OCI-M1 (cell line): ENCODE measurements at places on chromosomes 1 and 21.
A peak's percentile ranks its signal among the peaks of the same experiment; 100 is the strongest.

GRCh38 chr1:184988506-184988905 is 14.2 kb upstream of the NIBAN1 start:
- DNase-seq, result no peak

- DNase-seq, result peak; percentile 83
These were observed 6.6 kb downstream of the LIN28A start for GRCh38 chr1:26417111-26417759.

DNA sequence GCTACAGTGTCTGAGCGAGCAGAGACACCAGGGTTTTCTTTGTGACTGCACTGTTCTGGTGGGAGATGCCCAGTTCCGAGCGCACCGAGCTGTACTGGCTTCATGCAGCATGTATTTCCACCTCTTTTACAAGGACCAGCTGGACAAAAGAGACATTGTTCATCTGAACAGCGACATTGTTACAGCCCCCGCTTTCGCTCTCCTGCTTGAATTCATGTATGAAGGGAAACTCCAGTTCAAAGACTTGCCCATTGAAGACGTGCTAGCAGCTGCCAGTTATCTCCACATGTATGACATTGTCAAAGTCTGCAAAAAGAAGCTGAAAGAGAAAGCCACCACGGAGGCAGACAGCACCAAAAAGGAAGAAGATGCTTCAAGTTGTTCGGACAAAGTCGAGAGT is 2.7 kb downstream of the ZBTB18 start:
- no peak for DNase-seq

DNA sequence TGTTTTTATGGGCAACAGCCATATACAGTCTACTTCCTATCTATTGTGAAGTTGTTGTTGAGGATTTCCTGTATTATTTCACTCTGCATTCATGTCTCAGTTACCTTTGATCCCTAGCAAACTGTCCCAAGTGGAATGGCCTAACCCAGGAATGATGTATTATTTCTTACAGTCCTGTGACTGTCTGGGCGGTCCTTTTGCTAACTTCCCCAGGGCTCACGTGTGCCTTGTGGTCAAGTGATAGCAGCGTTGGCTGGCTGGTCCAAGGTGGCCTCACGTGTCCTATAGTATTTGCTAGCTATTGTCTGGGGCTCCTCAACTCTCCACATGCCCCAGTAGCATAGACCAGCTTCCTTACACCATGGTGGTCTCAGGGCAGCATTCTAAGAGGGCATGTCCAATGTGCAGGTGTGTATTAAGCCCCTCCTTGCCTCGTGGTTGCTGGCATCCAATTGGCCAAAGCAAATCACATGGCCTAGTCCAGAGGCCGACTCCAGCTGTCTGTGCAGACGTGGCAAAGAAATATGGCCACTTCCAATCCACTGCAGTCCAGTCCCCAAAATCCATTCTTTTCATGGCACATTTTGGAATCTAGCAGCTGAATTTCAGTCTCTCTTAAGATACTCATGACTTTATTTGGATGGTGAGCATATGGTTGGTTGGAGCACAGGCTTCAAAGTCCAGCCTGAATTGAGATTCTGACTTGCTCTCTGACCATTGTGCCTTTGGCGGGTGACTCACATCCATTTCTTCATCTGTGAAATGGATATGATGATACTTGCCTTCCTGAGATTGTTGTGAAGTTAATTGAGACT is 94.1 kb downstream of the GALNT2 start:
- DNase-seq, result peak; percentile 90

GRCh38 chr1:37888022-37888700 is 28.8 kb upstream of the MTF1 start:
- DNase-seq, result peak; percentile 63

DNA sequence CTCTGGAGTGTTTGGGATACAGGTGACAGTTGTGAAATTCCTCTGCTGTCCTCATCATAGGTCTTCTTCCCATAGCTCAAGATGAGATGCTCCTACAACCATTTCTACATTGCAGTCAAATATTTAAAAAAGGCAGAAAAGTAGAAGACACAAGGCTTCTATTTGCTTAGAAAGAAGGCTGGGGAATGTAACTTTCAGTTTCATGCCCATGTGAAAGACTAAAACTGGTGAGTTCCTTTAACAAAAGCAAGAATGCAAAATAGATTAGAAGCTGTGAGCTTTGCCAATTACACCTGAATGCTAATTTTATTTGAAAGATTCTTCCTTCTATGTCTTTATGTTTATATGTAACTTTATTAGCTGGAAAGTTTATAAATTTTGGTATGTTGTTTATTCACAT is 1682.7 kb downstream of the BRINP3 start:
- peak; percentile 18 for DNase-seq

DNA sequence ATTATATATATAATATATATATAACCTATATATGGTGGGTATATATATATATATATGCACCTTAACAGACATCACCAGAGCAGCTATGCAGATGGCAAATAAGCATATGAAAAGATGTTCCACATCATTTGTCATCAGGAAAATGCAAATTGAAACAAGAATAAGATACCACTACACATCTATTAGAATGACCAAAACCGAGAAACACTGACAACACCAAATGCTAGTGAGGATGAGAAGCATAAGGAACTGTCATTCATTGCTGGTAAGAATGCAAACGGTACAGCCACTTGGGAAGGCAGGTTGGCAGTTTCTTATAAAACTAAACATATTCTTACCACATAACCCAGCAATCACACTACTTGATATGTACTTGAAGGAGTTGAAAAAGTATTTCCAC is 219.8 kb upstream of the PRMT6 start:
- no peak for DNase-seq

GRCh38 chr1:152817309-152817708 is 5.5 kb downstream of the LCE1B start:
- DNase-seq, result no peak

DNA sequence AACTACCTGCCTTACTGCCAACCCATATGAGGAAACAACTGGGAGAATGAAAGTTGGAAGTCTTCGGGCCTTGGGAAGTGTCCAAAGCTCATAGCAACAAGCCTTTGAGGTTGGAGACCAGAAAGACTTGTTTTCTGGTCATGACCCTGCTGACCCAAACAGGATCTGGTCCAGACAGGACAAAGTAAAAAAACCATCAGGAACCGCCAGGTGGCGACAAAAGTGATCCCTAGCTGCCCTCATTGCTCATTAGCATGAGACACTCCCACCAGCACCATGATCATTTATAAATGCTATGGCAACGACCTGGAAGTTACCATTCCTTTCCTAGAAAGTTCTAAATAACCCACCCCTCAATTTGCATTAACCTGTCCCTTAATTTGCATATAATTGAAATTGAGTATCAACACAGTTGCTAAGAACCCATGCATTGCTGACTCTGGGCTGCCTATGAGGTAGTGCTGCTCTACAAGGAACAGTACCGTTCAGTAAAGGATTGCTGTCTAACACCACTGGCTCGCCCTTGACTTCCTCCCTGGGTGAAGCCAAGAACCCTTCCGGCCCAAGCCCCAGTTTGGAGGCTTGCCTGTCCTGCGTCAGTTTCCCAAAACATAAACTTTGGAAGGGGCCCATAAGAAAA is 89.0 kb downstream of the URB2 start:
- peak; percentile 81 for DNase-seq

DNA sequence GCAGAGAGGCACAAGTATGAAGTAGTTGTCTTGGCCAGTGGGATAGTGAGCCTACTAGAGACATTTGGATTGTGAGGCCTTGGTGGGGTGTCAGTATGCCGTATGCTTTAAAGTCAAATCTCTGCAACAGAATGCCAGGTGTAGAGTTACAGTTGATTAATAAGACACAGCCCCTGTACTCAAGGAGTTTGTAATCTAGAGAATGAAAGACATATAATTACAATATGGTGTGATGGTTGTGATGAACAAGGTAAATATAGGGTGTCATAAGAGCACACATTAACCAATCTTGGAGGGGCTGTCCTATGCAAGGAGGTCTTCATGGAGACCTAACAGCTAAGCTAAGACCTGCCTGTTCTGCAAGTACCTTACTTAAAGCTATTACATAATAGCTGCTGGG is 113.1 kb downstream of the ATF6 start:
- DNase-seq, result no peak

DNA sequence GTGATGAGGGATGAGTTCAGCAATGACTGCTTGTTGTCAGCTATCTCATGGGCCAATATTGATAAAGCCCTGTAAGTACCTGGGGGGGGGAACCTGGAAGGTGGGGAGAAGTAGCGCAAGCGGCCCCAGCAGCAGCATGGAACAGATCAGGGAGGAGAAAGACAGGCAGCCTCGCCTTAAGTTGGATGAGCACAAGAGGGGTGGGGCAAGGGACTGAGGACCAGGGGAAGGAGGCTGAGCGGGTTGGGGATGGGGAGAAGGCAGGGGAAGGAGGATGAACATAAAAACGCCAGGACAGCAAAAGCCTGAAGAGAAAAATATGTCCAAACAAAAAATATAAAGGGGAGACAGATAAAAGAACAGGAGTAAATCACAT is 70.6 kb downstream of the ALG14 start:
- no peak for DNase-seq

DNA sequence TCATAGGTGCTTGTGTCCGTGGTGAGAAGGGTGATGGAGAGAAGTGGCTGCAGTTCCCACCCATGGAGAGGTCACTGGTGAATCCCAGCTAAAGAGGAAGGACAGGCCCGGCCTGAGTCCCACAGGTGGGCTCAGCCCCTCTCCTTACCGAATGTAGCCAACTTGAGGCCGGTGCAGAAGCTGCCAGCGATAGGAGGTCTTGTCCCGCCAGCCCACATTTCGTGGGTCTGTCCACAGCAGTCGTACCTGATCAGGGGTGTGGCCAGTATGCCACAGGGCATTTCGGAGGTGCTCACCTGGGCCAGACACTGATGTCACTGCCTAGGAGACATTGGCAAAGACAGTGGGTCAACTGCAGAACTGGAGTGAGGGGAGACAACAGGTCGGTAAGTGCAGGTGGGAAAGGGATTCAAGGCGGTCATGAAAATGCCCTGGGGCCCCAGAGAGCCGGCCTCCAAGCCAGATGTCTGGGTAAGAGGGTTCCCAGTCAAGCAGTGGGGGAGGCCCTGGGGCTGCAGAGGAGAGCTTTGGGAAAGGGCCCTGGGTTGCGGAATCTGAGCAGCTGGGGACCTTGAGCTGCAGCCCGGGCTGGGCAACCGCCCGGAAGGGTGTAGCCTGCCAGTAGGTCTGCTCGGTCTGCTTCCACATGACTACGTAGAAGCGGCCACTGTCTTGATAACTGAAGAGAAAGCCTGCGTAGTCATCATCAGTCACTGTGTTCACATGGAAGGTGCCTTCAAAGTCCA is 10.6 kb downstream of the THBS3 start:
- no peak for DNase-seq

GRCh38 chr1:204579681-204580080 is 63.5 kb downstream of the MDM4 start:
- no peak for DNase-seq

DNA sequence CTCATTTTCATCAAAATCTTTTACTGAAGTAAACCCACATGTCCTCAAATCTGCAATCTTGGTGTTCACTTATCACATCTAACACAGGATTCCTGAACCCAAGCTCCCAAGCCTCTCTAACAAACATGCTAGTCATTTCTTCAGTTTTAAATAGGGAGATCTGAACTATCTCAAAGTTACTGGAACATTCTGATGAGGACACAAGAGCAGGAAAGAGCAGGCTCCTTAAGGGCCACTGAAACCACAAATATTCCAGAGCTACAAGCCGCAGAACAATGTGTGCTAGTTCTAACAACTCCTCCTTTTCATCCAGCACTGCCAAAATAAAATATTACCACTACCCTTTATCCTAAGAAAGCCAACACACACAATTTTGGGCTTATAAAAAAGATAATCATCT is 38.9 kb downstream of the WARS2 start:
- DNase-seq, result no peak

DNA sequence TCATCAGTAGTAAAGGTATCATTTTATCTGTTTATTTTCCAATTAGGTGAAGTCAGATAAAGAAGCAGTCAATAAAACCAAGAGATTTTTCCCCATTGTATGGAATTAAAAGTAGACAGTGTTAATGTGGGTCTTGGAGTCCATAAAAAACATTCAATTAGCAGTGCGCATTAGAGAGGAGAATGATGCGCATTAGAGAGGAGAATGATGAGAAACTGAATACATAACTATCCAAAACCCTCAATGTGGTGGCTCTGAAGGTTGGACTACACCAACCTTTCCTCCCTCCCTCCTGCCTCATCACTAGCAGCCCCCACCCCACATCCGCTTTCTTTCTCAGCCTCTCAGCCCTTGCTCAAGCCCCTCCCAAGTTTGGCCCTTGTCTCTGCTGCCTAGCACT is 99.5 kb downstream of the DAB1 start:
- DNase-seq, result no peak

- DNase-seq, result peak; percentile 25
These were observed 234.5 kb upstream of the C1orf105 start for GRCh38 chr1:172185996-172186395.

- peak; percentile 50 for DNase-seq
These were observed 8.7 kb upstream of the CD34 start for GRCh38 chr1:207919523-207920170.

DNA sequence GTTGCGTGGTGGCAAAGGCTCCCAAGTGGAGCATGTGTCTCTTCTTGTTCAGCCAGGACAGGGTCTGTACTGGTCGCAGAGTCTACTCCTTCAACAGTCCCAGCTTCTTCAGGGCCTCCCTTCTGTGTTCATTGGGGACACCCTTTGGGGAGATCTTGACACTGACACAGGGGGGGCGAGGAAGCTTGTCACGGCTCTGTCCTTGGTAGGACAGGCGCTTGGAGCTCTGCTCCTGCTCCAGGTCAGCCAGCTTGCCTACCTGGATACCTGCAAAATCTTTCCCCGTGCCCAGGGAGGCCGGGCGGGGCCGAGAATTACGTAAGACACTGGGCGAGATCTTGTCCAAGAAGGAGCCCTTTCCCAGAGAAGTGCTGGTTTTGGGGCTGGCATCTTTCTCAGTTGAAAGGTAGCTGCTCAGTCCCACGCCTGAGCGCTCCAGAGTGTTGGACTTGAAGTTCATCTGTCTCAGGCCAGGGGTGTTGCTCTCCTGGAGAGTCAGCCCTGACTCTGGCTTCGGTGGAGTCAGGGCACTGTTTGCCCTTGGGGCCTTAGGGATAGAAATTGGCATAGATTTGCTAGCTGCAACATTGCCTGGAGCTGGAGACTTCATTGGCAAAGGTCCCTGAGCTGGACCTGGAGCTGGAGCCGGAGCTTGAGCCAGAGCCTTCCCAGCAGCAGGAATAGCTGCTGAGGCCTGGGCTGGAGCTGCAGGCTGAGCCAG is 10.5 kb downstream of the C1orf116 start:
- no peak for DNase-seq

GRCh38 chr1:111174070-111174469 is 26.4 kb downstream of the DENND2D start:
- DNase-seq, result no peak
